ENCODE measurements at places on chromosomes 11 and 22.

- peak; percentile 76 for DNase-seq
Observed at GRCh38 chr11:6251120-6251733, 8.4 kb upstream of the CCKBR start.

GRCh38 chr11:78782725-78783124 is 208.1 kb upstream of the NARS2 start:
- DNase-seq: no peak

DNA sequence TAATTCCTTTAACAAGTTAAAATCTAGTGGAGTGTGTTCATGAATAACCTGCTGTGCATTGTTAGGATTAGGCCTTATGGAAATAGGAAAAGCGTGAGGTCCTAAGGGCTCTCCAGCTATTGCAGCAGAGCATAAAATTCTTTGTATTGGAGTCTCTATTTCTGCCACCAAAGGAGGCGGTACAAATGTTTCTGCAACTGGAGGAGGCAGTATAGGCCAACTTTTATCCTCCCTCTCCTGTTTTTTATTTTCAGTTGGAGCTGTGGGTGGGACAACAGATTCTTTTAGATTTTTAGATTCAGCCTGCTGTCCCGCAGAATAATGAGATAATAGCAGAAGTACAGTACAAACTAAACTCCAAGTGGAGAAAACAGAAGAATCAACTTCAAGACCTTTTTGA is 26.2 kb downstream of the OR10A6 start:
- no peak for DNase-seq

GRCh38 chr11:128195057-128195751 is 392.2 kb downstream of the ETS1 start:
- DNase-seq: peak; percentile 42

GRCh38 chr22:32255726-32256125 is 579 bp upstream of the SLC5A4 start:
- DNase-seq: no peak

GRCh38 chr11:133531458-133531857 is 843 bp downstream of the OPCML start:
- no peak for DNase-seq

- no peak for DNase-seq
Observed at GRCh38 chr11:31487848-31488247, 21.6 kb downstream of the IMMP1L start.

DNA sequence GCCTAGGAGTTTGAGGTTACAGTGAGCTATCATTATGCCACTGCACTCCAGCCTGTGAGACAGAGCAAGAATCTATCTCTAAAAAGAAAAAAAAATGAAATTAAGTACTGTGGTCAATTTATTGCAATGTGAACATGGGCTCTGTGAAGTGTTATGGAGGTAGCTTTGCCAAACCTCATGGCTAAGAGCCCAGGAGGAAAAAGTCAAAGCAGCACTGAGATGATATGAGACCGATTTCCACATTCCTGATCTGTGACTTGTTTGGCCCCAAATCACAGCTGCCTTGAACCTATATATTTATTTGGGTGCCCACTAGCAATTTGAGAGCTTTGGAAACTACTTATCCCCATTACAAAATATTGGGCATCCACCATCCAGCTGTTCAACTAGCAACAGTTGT is 29.8 kb upstream of the TMEM135 start:
- DNase-seq: no peak

DNA sequence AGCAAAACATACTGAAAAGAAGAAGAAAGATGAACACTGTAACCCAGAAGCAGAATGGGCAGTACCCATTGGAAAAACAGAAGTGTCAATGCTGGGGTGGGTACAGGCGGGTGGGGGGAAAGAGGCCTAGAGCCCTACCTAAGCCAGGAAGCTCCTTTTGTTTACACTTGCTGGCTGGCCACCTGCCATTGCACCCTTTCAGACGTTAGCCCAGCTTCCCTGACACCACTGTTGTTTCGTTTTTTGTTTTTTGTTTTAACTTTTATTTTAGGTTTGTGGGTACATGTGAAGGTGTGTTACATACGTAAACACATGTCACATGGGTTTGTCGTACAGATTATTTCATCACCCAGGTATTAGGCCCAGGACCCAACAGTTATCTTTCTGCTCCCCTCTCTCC is 55.4 kb downstream of the PLEKHA7 start:
- DNase-seq: no peak

GRCh38 chr11:44149651-44150050 is 54.2 kb downstream of the EXT2 start:
- no peak for DNase-seq

GRCh38 chr11:66363805-66364535 is 7.6 kb downstream of the SLC29A2 start:
- peak; percentile 91 for DNase-seq

GRCh38 chr22:23196165-23196564 is 15.9 kb downstream of the BCR start:
- no peak for DNase-seq

All from activated CD4-positive, alpha-beta T cell treated with anti-CD3 and anti-CD28 coated beads for 48 hours (primary cell).